Lung microvascular endothelial cell (primary cell): ENCODE measurements at places on chromosomes 12 and 14.

GRCh38 chr12:79934281-79935020, 446 bp downstream of the PPP1R12A start:
- peak; percentile 52 for DNase-seq

GRCh38 chr12:46167412-46167811, 101.4 kb downstream of the SLC38A1 start:
- DNase-seq = no peak

- DNase-seq = no peak
These were observed 25.0 kb downstream of the PDZRN4 start for GRCh38 chr12:41213107-41213506.

- no peak for DNase-seq
These were observed 5.9 kb downstream of the RPS6KL1 start for GRCh38 chr14:74917178-74917543.

- DNase-seq = no peak
These were observed 900.4 kb upstream of the MDGA2 start for GRCh38 chr14:48575772-48576171.

DNA sequence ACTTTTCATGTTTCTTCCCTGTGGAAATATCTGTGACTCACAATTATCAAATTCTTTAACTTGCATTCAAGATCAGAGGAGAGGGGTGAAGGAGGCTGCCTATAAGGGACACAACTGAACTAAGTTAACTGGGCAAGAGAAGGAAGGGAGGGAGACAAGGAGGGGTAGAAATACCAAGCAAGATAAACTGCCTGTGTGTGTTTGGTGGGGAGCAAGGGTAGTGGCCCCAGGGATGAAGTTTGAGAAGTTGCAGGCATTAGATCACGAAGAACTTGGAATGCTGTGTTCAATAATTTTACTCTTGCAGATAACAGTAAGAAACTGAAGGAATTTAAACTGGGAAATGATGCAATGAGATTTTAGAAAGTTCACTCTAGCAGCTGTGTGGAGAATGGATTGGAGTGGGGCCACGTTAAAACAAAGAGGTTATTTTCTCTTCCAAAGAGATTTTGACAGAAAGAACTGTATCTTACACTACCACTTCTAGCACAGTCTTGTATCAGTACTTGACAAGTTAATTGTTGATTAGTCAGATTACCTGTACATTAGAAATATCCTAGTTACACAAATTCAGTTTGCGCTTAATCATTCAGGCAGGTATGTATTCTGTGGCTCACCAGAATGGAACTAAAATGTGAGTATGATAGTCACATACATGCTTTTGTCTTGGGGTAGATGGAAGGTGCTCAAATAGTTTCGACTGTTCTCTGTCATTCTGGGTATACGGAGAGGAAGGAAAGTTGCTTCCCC, 7.4 kb downstream of the PKP2 start:
- no peak for DNase-seq

- DNase-seq = peak; percentile 98
These were observed 14.4 kb upstream of the CD27 start for GRCh38 chr12:6430124-6430989.

DNA sequence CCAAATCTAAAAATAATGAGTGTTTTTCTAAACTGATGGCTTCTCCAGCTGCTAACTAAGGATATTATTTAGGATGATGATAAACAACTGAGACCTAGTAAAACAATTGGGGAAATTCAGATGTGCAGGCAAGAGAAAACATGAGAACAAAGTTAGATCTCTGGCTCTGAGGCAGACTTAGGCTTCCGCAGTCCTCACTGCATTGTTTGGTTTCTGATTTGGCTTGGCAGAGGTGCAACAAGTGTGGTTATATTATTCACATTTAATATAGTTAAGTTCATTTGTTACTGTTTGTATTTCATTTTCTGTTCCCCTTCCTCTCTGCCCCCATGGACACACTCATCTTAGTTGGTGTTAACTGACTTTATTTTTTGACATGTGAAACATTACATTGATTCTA, 30.2 kb upstream of the NR1H4 start:
- no peak for DNase-seq

DNA sequence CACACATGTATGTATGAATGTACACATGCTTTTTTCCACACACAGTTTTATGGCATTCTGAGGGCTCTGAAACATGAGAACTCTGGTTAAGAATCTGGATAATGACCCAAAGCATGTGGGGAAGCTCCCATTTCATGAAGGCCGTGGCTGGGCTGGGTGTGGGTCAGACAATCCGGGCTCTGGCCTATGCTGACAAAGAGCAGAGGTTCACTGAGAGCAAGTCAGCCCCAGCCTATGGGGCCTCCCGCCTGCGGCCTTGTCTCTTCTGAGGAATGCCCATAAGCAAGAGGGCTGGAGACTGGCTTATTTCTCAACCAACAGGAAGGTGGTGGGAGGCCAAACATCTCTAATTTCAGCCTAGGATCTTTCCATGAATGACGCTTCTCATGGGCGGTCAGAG, 8.5 kb downstream of the MYH6 start:
- DNase-seq = no peak

DNA sequence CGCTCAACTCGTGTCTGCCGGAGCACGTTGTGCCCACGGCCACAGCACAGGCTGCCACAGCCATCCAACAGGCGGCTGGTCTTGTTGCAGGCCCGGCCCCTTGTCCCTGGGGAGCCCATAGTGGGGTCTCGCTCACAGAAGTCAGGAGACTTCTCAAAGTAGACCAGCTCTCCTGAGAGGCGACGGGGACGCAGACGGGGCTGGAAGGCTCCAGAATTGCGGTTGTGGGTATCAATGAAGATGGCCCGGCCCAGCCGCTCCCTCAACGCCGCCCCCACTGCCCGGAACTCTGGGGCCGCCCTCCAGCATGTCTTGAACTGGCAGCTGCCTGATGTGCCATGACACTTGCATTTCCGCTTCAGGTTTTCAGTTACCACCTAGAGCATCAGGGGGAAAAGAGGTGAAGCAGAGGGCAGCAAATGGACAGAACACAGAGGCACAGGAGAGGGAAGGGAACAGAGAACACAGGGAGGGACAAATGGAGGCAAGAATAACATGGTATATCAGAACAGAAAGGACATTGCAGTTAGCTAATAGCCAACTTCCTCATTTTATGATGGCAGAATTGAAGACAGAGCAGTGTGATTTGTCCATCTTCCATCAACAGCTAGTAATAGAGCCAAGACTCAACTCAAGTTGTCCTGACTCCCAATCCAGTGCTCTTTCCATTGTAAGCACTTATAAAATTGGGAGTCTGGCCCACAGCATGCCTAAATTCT, 5.2 kb downstream of the WNT10B start:
- no peak for DNase-seq

DNA sequence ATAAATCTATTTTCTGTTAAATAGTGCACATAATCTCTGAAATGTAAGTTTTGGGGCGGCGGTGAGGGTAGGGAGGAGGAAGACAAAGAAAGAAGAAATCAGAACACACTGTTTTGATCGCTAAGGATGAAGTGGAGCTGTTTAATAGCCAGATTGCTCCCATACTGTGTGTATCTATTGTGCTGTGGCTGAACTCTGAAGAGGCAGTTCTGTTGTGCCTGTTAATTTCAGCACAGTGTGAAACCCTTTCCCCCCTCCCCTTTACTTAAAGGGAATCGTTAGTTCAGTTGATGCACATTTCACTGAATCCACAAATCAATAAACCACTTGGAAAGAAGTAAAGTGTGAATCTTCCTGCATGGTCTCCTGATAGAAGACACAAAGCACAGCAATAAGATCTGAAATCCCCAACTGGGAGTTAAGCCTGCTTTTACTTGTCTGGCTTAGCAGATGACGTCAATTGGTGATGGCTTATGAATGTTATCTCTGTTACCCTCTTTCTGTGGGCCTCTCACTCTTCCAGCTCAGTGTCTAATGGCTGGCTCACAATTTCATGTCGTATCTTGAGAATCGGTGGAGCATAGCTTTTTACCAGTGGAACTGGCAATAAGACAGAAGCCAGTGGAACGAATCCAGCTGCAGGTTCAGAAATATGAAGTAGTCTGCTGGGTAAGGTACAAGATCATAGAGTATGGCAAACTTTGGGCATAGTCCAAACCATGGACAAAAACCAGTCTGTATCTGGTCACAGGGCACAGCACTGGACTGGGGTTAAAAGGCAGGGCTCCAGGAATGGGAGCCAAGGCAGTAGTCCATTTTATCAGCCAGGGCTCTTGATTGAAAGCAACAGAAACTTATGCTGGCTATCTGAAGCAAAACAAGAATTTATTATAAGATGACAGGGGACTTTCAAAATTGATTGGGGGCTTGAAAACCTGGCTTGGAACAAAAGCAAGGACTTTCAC, 413.5 kb upstream of the SEL1L start:
- no peak for DNase-seq

DNA sequence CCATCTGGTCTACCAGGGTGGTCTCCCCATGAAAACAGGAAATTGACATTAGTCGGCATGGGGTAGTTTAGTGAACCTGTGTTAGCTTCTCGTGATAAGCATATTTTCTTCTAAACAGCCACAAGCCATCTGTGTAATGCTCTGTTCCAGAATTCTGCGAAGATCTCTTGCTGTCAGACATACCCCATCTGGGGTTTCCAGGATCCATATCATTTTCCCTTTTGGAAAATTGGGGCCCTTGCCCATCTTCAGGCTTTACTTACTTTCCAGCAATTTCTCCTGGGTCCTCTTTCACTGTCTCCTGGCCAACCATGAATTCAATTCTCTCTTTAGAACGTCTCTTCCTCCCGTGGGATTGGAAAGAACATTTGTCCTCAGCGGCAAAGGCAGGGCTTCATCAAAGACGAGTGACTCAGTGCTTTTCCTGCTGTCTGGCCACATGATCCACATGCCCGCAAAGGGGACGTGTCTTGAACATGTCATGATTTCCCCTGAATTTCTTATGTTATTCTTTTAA, 21.4 kb upstream of the NCOR2 start:
- peak; percentile 69 for DNase-seq

GRCh38 chr14:52272375-52272774, 4.9 kb downstream of the PTGDR start:
- DNase-seq = peak; percentile 15

GRCh38 chr14:37116933-37117849, 55.2 kb downstream of the SLC25A21 start:
- peak; percentile 11 for DNase-seq

GRCh38 chr12:92414170-92415070, 268.8 kb upstream of the BTG1 start:
- no peak for DNase-seq

GRCh38 chr12:69204191-69204590, 35.2 kb upstream of the CPSF6 start:
- DNase-seq = no peak

DNA sequence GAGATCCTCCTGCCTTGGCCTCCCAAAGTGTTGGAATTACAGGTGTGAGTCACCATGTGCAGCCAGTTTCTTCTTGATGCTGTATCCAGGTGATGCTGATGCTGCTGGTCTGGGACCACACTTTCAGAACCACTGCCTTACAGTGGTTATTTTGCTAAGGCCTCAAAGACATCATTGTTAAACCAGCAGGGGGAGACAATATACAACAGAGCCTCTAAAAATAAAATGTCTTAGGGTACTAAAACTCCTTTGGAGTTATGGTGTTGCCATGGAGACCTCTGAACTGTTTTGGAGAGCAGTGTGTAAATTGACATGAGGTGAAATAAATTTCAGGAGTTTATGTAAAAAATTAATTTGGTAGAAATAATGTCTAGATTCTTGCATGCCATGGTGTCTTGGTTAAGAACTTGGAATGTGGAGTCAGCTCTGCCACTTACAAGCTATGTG, 1.1 kb upstream of the ARG2 start:
- DNase-seq = peak; percentile 87

- DNase-seq = no peak
These were observed 104.8 kb downstream of the ETV6 start for GRCh38 chr12:11754256-11754655.

GRCh38 chr14:21699551-21699950, 25.9 kb upstream of the OR4E1 start:
- no peak for DNase-seq

- no peak for DNase-seq
These were observed 189.8 kb upstream of the PRICKLE1 start for GRCh38 chr12:42779186-42779859.

- DNase-seq = no peak
These were observed 44.9 kb downstream of the FOS start for GRCh38 chr14:75323571-75323970.

DNA sequence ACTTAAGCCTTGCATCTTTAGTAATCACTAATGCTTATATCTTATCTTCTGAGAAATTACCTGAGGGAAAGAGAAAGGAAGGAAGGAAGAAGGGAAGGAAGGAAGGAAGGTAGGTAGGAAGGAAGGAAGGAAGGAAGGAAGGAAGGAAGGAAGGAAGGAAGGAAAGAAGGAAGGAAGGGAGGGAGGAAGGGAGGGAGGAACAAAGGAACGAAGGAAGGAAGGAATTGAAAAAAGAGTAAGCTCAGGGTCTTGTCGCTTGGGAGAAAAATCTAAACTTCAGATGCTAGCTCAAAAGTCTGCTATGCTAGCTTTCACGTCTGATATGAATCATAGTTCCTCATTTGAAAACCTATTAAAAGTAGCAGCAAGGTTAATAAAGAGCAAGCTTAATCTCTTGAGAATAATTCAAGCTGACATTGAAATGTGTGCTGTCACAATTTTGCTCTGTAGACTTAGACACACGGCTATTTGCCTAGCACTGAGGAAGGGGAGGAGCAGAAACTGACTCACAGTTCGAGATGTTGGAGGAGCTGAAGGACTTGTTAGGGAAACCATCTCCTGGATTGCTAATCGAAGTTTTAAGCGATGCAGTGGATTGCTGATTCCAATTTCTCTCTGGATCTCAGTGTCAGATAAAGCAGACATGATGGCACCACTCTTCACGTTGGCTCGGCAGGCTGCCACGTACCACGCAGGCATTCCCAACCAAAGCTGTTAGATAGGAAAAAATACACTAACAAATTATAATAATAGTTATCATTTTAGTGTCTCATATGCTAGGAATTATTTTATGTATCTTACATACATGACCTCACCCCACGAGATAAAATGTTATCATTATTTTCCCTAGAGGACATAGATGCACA, 216.7 kb downstream of the ACSS3 start:
- no peak for DNase-seq

- DNase-seq = peak; percentile 85
These were observed 4.6 kb downstream of the TMEM120B start for GRCh38 chr12:121717041-121717699.

DNA sequence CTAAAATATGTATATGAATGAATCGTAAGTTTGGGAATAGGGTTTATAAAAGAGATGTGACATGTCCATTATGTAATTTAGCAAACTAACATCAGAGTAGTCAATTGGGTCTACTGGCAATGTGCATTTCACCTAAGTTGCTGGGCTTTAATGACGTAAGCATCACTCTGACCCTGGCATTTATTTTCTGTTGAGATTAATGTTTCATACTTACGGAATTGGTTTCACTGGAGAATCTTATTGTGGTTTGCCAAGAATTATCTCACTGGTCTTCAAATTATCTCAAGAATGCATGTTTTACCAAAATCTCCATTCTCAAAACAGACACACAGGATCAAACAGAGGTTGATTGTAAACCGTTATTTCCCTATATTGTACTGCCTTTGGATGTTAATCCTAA, 437.1 kb downstream of the NPAS3 start:
- no peak for DNase-seq

GRCh38 chr14:31560759-31561154, 447 bp upstream of the NUBPL start:
- no peak for DNase-seq
